ENCODE measurements at places on chromosomes 16 and 17.

DNA sequence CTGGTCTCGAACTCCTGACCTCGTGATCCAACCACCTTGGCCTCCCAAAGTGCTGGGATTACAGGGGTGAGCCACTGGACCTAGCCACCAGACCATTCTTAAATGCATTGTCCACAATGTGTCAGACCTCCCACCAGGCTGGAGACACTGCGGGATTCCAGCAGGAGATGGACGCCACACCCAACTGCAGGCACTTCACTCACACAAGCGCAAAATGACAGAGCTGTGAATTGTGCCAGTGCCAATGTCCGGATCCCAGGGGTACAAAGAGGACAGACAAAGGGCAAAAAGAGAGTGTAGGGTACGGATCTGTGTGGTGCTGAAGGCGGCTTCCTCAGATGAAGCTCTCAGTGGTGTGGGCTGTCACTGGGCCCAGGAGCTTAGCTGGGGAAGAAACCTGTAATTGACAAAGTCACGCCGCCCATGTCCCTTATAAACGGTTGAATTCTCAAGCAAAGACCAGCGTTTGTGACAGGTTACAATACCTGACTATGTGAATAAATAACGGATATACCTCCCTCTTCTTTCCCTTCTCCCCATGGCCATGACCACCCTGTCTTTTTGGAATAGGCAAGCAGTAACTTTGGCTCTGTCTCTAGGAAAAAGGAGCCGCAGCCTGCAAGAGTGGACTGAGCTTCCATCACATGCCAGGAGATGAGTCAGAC is 40.0 kb downstream of the HS3ST3A1 start:
- no peak for DNase-seq

DNA sequence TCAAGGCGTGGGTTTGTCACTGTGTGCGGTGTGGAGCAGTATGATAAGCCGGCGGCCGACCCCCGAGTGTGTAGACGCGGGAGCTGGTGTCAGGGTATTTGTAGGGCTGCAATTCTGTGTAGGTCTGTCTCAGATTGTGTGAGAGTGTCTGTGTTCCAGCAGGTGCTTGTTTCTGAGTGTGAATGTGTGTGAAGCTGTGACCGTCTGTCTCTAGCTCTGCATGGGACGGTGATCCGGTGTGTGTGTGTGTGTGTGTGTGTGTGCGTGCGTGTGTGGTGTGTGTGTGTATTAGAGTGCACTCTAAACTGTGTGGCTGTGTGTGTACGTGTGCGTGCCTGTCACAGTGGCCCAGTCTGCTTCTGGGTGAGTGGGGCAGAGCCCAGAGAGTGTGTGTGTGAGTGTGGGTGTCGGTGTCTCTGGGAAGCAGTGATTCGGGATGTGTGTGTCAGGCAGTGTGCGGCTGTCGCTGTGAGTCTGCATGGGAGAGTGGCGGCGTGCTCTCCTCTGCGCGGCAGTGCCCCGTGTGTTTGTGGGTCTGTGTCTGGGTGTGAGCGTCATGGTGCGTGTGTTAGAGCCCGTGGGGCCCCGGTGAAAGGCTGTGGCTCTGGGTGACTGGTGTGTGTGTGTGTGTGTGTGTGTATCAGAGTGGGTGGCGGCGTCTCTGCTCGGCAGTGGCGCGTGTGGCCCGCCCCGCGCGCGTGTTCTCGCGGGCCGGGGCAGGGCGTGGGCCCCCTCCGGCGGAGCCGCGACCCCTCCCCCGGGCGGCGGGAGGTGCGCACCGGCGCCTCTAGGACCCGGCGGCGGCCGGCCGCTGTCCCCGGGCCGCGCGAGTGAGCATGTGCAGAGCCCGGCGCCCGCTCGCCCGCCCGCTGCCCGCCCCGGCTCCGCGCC is at the start of gene WSCD1:
TSS of gene WSCD1 (plus strand) at position 841 of the 891 bp plus-strand sequence. CDS start 10,280 bp downstream, outside the sequence.
- no peak for DNase-seq

DNA sequence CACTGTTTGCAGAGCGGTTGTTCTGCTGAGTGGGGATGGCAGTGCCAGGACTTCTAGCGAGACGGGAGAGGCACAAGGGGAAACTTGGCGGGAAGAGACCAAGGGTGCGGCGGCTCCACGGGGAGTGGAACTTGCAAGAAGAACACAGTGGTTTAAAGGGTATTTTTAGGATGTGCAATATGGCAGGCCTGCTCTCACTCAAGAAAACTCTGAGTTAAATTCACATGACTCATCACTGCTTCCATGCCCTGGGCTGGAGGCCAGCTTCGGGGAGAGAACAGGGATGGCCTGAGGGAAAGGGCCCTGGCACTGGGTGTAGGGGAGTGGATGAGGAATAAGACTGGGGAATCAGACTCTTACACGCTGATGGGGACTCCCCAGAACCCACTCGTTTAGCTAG is 13.3 kb upstream of the CD300LD start:
- no peak for DNase-seq

GRCh38 chr17:15431766-15432165 is 35.7 kb downstream of the CDRT4 start:
- DNase-seq, result no peak

DNA sequence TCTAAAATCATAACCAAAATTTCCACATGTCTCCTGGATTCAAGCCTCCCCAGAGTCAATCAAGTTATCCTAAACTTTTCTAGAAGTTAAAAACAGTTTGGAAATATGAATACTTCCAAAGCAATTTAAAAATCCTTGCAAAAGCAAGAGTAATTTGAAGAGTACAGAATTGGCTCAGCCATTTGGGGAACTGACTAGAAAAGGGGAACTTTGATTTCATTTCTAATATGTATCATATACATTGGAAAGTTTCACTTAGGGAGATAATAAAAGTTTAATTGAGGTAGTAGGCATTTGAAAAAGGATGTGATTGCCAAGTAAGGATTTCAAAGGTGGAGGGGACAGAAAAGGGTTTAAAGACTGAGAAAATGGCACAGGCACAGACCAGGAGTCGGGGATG is 9.0 kb upstream of the SLFN12L start:
- DNase-seq, result no peak

- DNase-seq, result no peak
These were observed 147.5 kb upstream of the CIBAR2 start for GRCh38 chr16:85259832-85260167.

DNA sequence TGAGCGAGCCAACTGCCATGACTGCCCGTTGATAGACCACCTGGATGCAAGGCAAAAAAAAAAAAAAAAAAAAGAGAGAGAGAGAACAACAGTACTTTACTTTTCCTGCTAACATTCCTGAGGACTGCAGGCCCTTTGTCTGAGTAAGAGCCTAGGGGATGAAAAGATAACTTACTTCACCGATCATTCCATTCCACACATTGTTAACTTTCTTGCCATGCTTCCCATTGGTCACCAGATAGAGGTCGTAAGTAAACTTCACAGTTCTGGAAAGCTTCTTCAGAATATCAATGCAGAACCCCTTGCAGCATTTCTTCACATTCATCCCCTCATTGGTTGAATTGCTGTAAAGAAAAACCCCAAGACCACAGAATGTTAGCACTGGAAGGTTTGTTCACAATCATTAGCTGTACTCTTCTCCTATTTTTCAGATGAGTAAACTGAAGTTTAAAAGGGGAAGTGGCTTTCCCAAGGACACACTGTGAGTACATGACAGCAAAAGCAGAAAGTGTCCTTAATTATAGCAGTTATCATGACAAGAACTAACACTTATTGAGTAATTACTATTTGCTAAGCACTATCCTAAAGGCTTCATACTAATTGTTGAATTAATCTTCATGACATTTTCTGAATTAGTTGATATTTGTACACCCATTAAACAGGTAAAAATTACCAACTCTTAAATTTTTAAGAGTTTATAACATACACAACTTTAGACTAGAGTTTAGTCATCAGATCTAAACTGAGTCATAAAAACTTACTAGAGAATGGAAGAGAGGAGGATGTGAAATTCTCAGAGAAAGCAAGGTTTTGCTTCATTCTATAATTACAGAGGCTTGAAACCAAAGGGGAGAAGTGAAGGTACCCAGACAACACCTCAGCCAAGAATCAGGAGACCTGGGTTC is 341.2 kb downstream of the GRIN2A start:
- DNase-seq, result no peak

GRCh38 chr17:7951143-7951792 is 19.3 kb downstream of the CNTROB start:
- DNase-seq, result no peak

GRCh38 chr16:2881783-2882649 is 999 bp upstream of the FLYWCH2 start:
- no peak for DNase-seq

DNA sequence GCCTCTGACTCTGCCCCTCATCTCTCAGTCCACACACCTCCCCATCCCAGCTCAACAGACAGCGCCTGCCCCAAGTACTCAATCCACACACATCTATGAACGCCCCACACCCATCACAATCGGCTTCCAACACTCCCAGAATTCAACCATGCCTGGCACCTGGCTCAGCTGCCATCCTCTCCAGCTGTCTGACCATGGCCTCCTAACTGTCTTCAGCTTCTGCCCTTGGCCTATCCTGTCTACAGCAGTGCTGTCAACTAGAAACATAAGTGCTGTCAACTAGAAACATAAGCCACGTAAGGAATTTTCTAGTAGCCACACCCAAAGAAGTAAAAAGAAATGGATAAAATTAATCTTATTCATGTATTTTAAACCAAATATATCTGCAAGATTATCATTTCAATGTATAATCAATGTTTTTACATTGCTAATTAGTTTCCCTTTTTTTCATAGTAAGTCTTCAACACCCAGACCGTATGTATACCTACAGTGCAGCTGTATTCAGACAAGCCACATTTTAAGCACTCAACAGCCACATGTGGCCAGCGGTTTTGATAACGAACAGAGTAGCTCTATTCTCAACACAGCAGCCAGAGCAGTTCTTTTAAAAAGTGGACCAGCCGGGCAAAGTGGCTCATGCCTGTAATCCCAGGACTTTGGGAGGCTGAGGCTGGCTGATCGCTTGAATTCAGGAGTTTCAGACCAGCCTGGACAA is 48.6 kb upstream of the ZNF423 start:
- no peak for DNase-seq

DNA sequence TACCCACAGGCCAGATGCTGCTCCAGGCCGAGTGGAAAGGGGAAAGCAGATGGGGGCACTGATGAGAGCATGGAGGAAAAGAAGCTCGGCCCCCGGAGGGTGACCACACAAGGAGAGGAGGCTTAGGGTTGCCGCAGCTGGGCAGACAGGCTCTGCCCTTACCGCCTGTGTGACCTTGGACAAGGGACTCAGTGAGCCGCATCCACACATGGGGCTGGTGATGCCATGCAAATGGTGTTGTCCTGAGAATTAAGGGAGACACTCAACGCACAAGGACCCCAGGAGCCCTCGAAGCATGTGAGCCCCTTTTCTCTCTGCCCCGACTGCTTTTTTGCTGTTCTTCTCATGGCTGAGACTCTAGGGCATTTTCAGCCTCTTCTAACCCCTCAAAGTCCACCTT is 61.0 kb downstream of the PLXDC1 start:
- DNase-seq, result no peak

DNA sequence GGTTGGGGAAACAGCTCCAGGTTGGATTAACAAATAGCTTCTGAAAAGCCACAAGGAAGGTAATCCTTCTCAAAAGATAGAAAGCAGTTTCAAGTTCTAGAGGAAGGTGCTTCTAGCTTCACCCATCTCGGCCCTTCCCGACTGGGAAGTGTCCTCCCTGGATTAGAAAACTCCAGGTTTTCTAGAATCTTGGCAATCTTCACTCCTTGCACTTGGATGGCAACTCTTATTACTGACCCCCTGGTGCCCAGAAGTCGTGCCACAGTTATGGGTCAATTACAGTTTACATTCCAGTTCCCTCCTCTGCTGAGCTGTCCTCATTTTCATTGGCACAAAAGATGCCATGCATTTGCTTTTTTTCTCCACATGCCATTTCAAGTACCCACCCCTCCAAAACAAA is 65.6 kb downstream of the SMG6 start:
- no peak for DNase-seq

- no peak for DNase-seq
These were observed 90.3 kb downstream of the USP32 start for GRCh38 chr17:60301649-60302048.

DNA sequence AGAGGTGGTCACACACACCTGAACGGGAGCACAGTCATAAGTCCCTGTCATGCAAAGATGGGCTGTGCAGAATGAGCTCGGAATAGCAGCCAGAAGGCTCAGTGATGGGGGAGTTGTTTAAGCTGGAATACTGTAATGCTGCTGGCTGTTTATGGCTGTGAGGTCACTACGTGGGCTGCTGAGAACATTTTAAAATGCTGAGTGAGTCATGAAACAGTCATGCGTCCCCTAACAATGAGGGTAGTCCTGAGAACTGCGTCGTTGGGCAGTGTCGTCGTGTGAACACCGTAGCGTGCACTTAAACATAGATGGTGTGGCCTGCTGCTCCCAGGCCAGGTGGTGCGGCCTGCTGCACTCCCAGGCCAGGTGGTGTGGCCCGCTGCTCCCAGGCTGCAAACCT is 39.7 kb downstream of the TBCD start:
- DNase-seq, result no peak

- DNase-seq, result no peak
These were observed 123.7 kb downstream of the ABCC1 start for GRCh38 chr16:16073001-16073545.

Measured in Kasumi-1 (cell line).